Stimulated activated CD4-positive, alpha-beta T cell treated with anti-CD3 and anti-CD28 coated beads, Interleukin-1b, Interleukin-23, amount 100 ng/mL, for 24 hours (primary cell): ENCODE measurements at places on chromosomes 3 and 15.

DNA sequence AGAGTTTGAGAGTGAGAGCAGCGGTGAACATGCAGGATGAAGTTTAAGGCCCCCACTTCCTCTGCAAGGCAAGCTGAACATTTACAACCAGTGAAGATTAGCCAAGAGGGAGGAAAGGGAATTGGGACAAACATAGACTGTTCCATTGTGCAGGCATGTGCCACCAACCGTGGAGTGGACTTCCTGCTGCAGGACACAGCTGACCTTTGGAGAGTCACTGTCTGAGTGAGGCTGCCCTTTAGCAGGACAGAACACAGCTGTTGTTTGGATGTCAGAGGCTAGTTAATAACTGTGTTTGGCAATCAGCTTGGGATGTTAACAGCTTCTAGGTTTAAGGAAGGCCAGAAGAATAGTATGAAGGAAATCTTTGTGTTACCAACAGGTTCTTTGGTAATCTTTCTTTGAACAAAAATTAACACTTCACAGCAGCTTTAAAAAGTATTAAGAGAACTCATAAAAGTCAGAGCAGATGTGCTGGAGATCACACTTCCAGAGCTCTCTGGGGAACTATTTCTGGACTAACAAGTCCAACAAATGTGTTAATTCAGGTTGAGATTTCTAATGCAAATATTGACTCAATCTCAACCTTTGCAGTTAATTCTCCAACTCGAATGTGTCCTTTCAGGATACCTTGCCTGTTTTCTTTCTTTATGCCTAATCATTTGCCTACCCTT is 31.4 kb downstream of the CTDSPL start:
- DNase-seq, result no peak

DNA sequence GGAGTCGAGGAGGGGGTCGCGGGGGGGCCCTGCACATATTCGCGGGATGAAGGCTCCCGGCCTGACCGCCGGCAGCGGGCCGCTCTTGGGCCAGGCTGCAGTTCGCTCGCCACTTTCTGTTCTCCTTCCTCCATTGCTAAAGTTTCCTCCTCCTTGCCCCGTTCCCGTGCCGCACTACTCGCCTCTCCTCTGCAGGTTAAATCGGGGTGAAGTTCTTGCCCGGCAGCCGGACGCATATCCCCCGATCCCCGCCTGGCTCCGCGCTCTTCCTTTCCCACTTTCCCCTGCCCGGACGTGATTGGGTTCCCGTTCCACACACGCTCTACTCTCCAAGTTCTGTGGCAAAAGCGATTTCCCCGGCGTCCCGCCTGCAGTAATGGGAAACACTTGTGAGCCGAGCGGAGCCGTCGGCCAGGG is 556 bp downstream of the CRYBG3 start:
- DNase-seq, result peak; percentile 6

DNA sequence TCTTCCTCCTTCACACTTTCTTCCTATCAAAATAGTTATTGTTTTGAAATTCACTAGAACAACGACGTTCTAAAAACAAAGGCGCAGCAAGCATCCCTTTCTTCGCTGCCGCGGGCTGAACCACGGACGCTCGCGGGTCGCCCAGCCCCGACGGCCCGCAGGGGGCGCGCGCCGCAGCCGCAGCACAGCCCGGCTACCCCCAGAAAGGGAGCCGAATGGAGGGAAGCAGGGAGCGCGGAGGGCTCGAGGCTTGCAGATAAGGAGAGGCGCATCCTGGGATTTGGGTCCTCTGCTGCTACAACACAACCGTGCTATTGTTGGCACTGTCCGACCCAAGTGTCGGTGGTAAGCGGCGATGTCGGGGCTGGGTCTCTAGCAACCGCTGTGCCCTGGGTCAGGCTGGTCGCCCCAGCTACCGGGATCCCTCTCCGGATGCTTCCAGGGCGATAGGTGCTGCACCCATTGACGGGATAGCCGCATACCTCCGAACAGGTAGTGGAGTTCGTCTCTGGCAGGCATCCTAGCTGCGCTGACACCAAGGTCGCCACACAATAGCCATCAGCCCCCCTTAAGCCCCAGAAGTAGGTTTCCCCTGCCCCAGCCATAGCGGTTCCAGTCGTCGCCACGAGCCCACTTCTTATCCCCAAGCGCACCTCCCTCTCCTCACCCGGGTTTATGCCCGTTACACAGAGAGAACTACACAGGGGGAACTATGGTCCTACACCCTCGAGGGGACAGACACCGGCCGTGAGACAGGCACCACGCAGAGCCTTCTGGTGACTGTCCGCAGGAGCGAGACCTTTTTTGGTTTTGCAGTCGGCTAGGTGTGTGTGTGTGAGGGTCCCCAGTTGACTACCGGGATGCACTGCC is 6.0 kb downstream of the ONECUT1 start:
- DNase-seq, result no peak

GRCh38 chr3:77605865-77606264 is 566.0 kb downstream of the ROBO2 start:
- no peak for DNase-seq

GRCh38 chr3:1576047-1576446 is 483.2 kb downstream of the CNTN6 start:
- no peak for DNase-seq

- no peak for DNase-seq
Measured at GRCh38 chr3:183188895-183189462, 26.4 kb upstream of the LAMP3 start.

- DNase-seq, result no peak
Measured at GRCh38 chr3:30226601-30227151, 379.7 kb upstream of the TGFBR2 start.

- no peak for DNase-seq
Measured at GRCh38 chr3:34254285-34254684, 455.9 kb downstream of the PDCD6IP start.

- DNase-seq, result no peak
Measured at GRCh38 chr3:193832833-193833413, 239.9 kb downstream of the OPA1 start.

GRCh38 chr15:88023914-88024313 is 232.6 kb downstream of the NTRK3 start:
- no peak for DNase-seq

- DNase-seq, result peak; percentile 63
Measured at GRCh38 chr15:31327669-31328427, 1.2 kb downstream of the KLF13 start.

DNA sequence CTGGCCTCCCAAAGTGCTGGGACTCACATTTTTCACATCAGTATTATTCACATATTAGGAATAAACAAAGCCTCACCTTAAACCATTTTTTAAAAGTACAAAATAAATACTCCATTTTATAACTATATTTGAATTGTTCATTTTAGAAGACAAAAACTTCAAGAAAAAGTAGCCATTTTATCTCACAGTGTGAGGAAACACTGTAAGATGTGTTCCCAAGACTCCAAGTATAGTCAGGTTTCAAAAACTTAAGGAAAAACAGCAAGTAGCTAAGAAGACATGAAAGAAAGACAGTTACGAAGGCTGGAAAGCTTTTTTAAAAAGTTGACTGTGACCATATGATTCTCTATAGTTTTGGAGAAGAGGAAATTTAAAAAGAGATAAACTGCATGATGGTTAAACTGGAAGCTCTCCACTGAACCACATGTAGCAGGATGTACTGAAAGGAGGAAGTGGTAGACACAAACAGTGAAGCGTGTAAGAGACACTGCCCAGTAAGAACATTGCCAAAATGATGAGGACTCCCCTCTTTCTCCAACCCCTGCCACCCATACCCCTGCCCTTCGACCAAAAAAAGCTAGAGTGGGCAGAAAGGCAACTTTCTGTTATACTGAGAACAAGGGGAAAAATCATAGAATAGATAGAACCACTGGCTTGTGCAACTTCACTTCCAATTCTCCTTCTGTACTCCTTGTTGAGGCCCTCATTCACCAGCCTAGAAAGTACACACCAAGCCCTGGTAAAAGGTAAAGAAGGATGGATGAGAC is 6.2 kb upstream of the TMF1 start:
- no peak for DNase-seq

DNA sequence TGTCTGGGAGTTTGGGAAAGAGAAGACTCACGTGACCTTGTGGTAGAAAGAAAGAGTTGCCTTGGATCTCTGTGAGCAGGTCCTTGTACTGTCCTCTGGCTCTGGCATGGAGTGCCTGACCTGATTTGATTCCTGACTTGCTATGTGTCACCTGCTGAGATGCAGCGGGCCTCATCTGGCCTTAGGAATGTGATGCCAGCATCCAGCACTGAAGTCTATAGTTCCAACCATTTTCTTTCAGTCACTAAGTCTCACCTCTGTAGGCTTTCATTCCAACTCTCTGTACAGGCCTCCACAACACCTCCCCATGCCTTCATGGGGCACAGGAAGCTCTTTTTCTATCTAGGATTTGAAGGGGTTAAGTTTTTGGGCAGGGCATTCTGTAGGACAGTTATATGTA is 12.1 kb upstream of the OXSR1 start:
- DNase-seq, result no peak

DNA sequence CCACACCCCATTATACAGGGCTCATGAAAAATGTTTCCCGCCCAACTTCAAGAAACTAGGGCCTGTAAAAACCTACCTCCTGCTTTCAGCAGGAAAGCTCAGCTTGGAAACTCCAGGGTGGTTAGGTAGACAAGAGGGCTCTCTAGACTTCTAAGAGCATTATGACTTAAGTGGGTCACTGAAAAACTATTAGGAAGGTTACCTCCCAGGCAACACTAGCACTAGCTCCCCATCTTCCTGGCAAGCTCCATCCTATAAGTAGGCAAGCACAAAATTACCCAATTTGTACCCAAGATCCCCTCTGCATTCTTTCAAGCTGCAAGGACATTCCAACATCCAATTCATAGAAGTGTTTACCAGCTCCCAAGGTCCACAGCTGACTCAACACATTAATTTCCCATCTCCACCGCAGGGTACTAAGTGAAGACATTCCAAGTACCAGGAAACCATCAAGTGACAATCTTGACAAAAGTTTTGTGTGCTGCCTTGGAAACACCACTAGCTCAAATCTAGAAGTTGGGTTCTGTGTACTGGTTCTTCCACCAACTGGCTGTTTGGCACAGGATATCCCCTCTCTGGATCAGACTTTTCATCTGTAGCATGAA is 46.9 kb downstream of the WNT5A start:
- no peak for DNase-seq

DNA sequence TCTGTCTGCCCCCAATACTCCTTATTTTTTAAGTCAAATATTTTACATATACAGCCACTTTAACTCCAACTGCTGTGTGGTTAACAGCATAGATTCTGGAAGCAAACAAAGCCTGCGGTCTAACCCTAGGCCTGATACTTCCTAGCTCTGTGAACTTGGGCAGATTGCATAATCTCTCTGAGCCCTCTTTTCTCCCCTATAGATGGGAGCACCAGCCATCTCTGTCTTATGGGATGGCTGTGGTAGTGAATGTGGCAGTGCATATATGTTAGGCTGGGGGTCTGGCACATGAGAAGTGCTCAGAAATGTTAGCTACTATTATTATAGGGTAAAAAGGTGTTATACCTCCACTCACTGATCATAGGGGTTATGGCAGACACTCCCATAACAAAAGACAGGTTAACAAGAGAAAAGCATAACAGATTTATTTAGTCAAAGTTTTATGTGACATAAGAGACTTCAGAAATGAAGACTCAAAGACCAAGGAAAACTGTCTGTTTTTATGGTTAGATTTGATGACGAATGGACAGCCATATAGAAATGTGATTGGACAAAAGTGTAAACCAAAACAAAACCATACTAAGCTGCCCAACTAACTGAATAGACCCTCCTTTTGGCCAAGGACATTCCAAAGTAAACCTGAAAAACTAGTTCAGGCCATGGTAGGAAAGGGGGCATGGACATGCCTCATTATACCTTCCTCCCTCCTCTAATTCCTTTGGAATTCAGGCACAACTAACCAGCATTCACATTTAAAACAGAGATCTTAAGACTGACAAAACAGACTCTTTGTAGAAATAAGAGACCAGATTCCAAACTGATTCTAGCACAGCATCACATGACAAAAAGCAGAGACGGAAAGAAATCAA is 53.9 kb upstream of the DAZL start:
- no peak for DNase-seq

GRCh38 chr3:66819993-66820501 is 178.1 kb upstream of the KBTBD8 start:
- DNase-seq, result no peak

- no peak for DNase-seq
Measured at GRCh38 chr15:36373550-36373949, 205.9 kb upstream of the CDIN1 start.

- no peak for DNase-seq
Measured at GRCh38 chr3:48301800-48302166, 31.7 kb downstream of the SPINK8 start.

GRCh38 chr3:34947834-34948233 is 691.5 kb upstream of the ARPP21 start:
- DNase-seq, result no peak

DNA sequence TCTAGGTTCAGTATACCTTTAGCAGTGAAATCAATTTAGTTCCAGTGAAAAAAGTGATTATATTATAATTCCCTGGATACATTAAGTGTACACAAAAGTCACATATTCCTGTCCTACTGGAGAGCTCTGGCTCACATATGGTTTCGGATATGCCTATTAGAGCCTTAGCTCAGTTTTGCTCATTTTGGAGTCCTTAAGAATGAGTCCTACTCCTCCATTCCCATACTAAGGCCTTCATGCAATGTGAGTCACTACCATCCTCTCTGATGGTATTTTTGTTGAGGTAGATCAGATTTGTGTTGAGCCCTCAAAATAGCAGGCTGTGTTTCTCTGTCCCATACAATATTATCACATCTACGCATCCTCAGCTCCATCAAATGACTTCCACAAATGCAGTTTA is 294.2 kb upstream of the COL8A1 start:
- no peak for DNase-seq

DNA sequence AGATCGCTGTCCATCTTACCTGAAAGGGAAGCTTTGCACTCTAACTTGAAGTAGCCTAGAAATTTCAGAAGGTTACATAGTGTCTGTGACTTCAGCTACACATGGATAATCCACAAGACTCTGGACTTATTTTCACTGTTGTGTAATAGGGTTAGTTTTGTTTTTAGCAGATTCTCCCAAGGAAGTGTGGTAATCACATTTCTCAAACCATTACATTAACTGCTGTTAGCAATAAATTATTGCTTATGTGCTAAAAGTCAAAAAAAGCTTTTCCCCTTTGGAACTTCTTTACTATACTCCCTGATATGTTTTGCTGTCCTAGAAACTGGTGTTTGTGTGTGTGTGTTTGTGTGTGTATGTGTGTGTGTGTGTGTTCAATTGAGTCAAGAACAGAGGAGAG is 351.8 kb upstream of the TPRG1 start:
- no peak for DNase-seq

DNA sequence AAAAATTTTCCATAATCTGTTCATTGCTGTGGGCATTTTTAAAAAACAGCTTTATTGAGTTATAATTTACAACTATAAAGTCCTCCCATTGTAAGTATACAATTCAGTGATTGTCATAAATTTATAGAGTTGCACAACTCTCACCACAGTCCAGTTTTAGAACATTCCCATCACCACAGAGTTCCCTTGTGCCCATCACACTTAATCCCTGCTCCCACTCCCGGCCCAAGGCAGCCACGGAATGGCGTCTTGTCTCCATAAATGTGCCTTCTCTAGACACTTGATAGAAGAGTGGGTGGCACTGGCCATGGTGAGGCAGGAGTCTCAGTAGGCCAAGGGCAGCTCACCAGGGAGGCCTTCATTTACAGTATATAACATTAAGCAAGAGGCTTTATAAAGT is 6.3 kb downstream of the TSEN2 start:
- no peak for DNase-seq

GRCh38 chr15:79290642-79291275 is 8.2 kb downstream of the ANKRD34C start:
- DNase-seq, result no peak
